ENCODE measurements at places on chromosomes 7 and 10. TPM values are rescaled to one million over a fixed set of nuclear protein-coding genes. Genes with fewer than 3 reads are reported as not detected.

- peaks cover 11% of the 10 kb centered on the region for H3K4me1 ChIP-seq
- no peaks in the 10 kb centered on the region for H3K27me3 ChIP-seq
- no peak for DNase-seq
- H3K36me3 ChIP-seq: peaks cover 10% of the 10 kb centered on the region
- no peak overlapping the region for H3K4me3 ChIP-seq
- H3K27ac ChIP-seq: no peak overlapping the region
Observed at GRCh38 chr10:31912289-31912688, 16.3 kb downstream of the ARHGAP12 start.

DNA sequence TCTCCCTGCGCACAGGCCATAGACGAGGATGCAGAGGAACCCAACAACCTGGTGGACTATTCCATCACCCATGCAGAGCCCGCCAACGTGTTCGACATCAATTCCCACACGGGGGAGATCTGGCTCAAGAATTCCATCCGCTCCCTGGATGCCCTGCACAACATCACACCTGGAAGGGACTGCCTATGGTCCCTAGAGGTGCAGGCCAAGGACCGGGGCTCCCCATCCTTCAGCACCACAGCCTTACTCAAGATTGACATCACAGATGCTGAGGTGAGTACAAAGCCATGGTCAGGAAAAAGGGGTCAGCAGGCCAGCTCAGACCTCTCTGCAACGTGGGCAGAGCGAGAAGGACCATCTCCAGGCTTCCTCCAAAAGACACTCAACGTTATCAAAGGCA is 12.3 kb downstream of the LRIT2 start:
- DNase-seq: no peak
- H3K4me1 ChIP-seq: no peaks in the 10 kb centered on the region
- no peaks in the 10 kb centered on the region for H3K36me3 ChIP-seq
- no peak overlapping the region for H3K4me3 ChIP-seq

GRCh38 chr10:34102893-34103506 is 712.1 kb downstream of the PARD3 start:
- H3K36me3 ChIP-seq: no peaks in the 10 kb centered on the region
- no peak overlapping the region for H3K4me3 ChIP-seq
- no peak overlapping the region for H3K27ac ChIP-seq
- no peaks in the 10 kb centered on the region for H3K27me3 ChIP-seq
- no peak for DNase-seq

Gene ACHE
- 0.23 TPM for total RNA-seq

GRCh38 chr7:29109899-29110298 is 36.4 kb downstream of the CPVL start:
- no peaks in the 10 kb centered on the region for H3K36me3 ChIP-seq
- H3K4me3 ChIP-seq: no peak overlapping the region
- no peak overlapping the region for H3K27ac ChIP-seq
- H3K4me1 ChIP-seq: peaks cover 12% of the 10 kb centered on the region
